ENCODE measurements at places on chromosomes 2 and 18. TPM values are rescaled to one million over a fixed set of nuclear protein-coding genes. Genes with fewer than 3 reads are reported as not detected.

Gene ERMN
- 1.6 TPM for total RNA-seq

Gene SATB2
- 2.9 TPM for total RNA-seq

Gene DYSF
- 31.8 TPM for total RNA-seq

Gene IL1A
- total RNA-seq, result 1.3 TPM

Gene CAPN14
- total RNA-seq, result 0.21 TPM

Gene LYPD6
- total RNA-seq, result 0.80 TPM

Gene IL36B
- not detected for total RNA-seq

Gene STK39
- total RNA-seq, result 18.7 TPM
